Stimulated activated CD8-positive, alpha-beta memory T cell treated with anti-CD3 and anti-CD28 coated beads, Interleukin-15, amount 100 ng/mL, for 48 hours (primary cell): ENCODE measurements at places on chromosomes 7 and 10.

GRCh38 chr7:7210475-7211237, 28.3 kb downstream of the C1GALT1 start:
- no peak for DNase-seq

DNA sequence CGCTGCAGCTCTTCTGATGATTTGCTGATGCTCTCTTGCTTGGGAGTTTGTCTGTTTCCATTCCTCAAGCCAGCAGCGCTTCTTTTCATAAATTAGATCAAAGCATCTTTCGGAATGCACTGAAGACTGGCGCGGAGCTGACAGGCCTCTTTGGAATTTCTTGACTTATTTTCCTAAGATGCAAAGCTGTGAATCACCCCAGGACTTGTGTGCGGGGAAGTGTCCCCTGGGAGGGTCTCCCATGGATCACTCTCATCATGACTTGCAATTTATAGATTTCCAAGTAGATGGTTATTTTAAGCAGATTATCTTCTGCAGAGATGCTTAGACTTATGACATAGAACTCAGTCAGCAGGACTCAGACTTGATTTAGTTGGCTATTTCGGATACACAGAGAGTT, 467.2 kb downstream of the TCERG1L start:
- DNase-seq = no peak

DNA sequence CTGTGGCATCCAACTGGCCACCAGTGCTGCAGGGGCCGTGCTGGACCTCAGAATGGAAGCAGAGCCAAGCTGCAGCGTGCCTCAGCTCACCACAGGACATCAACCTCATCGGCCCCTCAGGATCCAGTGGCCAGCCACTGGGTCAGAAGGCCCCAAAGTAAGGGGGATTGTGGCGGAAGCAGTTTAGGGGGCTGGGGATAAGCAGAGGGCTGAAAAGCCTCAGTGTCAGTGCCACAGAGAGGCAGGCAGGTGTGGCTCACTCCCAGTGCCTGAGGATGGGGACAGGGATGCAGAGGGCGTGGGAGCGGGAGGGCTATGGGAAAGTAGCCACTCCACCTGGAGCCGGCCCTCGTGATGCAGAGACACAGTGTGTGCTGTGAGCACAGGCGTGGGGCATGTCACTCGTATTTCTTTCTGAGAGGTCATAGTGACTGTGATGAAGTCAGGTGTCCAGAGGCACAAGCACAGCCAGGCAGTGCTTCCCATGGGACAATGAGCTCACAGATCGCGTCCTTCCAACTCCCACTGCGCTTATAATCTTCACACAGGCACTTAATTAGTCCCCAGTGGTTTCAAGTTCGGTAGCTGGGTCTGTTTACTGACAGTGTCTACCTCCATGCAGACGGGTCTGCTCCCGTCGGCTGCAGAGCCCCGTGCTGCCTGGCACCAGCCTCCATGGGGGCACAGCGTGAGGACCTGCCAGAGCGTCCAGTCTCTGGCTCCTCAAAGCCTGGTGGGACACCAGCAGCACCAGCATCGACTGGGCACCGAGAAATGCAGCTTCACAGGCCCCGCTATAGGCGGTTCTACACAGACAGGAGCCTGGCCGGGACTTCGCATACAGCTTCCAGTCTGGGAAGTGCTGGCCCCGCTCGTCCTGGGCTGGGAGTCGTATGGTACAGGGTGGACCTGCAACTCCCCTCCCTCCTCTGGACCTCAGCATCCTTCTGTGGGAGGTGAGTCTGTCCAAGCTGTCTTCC, 42.9 kb upstream of the CNPY1 start:
- no peak for DNase-seq

GRCh38 chr10:70271996-70272924, 11.5 kb downstream of the NPFFR1 start:
- DNase-seq = no peak

DNA sequence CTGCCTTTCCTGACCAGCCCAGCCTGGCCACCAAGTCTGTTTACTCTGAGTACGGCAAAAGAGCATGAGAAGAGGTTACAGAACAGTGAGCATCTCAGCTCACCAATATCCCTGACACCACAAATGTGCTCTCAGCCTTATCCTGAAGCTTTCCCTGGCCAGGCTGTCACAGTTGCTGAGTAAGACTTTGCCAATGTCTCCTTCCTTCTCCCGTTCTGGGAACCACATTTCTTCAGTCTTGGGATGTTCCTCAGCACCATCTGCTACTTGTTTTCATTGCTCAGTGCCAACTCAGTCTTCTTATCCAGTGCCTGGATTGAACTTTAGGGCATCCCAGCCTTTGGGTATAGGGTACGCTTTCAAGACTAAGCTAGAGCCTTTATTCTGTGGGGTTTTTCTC, 7.1 kb upstream of the KCNIP2 start:
- DNase-seq = no peak

GRCh38 chr7:106151459-106152312, 39.6 kb upstream of the SYPL1 start:
- no peak for DNase-seq

GRCh38 chr7:23332193-23332592, 33.1 kb downstream of the MALSU1 start:
- no peak for DNase-seq

DNA sequence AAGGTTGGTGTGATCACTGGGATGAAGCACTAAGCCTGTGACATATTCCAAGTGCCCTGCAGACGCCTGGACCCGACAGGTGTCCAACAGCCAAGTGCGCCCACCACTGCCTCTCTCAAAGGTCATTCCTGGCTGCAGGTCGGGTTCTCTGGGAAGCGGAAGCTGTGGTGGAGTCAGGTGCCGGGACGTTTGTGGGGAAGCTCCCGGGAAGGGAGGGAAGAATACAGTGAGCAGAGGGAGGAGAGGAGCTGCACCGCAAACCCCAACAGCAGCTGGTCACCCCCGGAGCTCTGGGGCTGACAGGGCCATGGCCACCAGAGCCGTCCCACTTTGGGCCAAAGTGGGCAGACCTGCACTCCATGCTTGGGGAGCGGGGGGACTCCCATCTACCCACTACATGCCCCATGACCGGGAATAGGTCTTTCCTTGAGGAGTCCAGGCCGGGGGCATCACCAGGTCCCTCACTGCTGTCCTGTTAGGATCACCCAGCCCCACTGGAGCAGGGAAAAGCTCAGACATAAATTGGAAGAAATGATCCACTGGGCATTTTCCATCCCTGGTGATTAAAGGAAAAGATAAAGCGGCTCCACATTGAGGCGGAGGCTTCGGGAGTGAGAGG, 84.5 kb upstream of the PPP2R2D start:
- no peak for DNase-seq

- no peak for DNase-seq
Observed at GRCh38 chr7:78074713-78075112, 276.1 kb downstream of the PHTF2 start.
